Posterior vena cava (tissue), 2 donors: ENCODE measurements at places on chromosomes 2 and 18. TPM values are rescaled to one million over a fixed set of nuclear protein-coding genes. Genes with fewer than 3 reads are reported as not detected.

Gene FAP
- total RNA-seq, result 43.2 TPM

Gene MTHFD2
- 101 TPM for total RNA-seq

GRCh38 chr18:56873441-56874140, 222.4 kb downstream of the WDR7 start:
- no peak for DNase-seq

Gene SH3RF3
- total RNA-seq, result 10.1 TPM

Gene MSH6
- total RNA-seq, result 30.8 TPM

Gene FOXD4L1
- not detected for total RNA-seq

GRCh38 chr2:70771446-70771845, 3.4 kb upstream of the ADD2 start:
- DNase-seq, result no peak

GRCh38 chr2:227860221-227860641, 11.2 kb upstream of the DAW1 start:
- DNase-seq, result no peak

GRCh38 chr2:128380061-128380889, 61.6 kb upstream of the HS6ST1 start:
- DNase-seq, result peak; percentile 75

DNA sequence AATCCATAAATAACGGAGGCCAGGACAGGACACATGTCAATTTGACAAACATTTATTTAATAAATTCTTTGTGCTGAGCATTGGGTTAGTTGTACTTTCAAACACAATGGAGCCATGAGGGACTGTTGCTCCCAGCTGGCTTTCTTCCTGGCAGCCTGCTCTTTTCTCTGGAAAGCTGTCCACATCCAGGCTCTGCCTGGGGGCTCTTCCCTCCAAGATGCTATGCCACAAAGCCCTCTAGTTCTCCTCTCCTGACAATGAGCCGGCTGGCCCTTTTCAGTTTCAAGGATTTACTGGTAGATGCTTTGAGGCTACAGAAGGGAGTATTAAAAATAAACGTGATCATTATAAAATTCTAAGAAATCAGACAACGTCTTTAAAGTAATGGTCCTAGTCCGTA, 44.1 kb upstream of the SLC14A2 start:
- DNase-seq, result no peak

Gene LYG1
- 0.97 TPM for total RNA-seq

- DNase-seq, result no peak
Measured at GRCh38 chr2:36450466-36451196, 95.1 kb downstream of the CRIM1 start.

- no peak for DNase-seq
Measured at GRCh38 chr18:2687390-2688001, 32.0 kb downstream of the SMCHD1 start.

- peak; percentile 89 for DNase-seq
Measured at GRCh38 chr2:176494949-176495353, 225.7 kb downstream of the MTX2 start.
